ENCODE measurements at places on chromosomes 13 and 19. TPM values are rescaled to one million over a fixed set of nuclear protein-coding genes. Genes with fewer than 3 reads are reported as not detected.

DNA sequence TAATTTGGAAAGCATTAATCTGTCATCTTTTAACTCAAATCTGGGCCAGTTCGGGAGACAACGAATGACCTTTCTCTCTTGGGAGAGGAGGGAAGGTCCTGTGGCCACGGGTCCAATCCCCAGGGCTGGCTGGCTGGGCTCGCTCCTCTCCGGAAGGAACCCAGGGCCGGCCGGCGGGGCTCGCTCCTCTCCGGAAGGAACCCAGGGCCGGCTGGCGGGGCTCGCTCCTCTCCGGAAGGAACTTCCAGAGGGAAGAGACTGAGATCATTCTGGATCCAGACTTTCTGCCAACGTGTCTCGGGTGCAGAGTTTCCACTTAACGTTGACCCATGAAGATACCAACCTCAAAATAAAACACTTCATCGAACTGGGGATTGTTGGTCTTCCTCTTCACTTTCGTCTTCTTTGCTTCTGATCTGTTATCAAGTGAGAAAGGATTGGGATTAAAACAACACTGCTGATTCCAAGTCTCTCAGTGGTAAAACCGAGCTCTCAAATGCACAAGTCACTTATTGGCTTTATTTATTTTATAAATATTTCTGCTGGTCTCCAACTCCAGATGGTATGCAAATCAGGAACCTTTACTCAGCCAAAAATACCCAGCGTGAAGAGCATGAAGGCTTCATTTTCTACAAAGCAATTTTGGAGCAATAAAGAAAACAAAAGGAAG, 53.3 kb upstream of the C13orf46 start:
- DNase-seq, result peak; percentile 44

DNA sequence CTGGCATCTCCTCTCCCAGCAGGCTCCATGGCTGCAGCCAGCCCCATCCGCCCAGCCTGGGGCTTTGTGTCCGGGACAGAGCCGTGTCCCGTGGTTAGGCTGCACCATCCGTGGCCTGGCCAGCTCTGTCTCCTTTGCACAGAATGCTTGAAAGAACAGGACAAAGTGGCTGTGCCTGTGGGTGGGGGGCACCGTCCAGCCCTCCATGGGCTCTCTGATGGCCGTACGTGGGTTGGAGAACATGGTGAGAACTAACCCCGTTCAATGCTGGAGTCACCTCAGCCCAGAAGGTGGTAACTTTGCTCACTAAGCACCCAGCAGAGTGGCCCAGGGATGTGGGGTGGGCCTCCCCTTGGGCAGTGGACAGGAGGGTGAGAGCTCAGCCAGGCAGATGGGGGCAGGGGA, 2.8 kb downstream of the RPS15 start:
- no peak for DNase-seq

DNA sequence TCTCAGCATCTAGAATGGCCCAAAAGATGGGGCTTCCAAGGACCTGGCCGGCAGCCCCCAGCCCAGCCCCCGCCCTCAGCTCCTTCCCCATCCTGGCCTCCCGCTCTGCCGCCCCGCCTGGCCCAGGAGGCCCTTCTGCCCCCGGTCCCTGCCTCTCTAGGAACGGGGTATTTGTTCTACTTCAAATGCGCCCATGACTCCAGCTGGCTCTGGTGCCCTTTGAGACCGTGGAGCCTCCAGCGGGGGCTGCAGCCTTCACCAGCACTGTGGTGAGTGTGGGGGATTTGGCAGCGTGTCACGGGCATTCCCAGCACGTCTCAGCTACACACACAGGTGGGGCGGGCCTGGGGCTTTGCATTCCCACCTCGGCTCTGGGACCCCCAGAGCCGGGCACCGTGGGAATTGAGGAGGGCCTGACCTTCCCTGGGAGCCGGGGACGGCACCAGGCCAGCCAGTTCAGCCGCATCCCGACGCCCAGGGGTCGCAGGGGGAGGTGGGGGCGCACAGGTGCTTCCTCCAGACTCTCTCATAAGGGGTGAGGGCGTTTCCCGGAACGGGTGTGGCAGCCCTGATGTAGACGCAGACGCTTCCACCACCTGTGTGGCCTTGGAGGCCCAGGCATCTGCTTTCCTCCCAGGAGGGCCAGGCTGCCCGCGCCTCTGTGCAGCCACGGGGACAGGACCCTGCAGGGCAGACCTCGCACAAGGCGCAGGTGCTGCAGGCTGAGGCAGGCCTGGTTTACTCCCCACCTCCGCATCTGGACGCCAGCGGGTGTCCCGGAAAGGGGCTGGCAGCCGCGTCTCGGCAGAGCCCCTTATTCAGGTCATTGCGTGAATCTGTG, 947 bp downstream of the ATP4B start:
- no peak for DNase-seq

DNA sequence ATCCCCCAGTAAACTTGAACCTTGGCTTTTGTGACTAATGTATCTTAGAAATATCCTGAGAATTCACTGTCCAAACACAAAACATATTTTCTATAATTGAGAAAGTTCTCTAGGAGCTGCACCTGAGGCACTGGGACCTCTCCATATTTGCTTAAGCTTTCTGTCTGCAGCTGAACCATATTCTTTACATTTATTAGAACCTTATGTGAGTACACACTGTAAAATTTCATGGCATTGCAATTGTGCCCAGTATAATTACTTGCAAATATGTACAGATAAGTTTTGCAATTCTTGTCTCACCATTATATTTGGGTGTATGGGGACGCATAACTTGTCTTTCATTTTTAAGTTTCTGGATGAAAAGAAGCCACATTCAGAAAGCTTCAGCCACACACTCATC, 280.7 kb upstream of the KLHL1 start:
- DNase-seq, result no peak

DNA sequence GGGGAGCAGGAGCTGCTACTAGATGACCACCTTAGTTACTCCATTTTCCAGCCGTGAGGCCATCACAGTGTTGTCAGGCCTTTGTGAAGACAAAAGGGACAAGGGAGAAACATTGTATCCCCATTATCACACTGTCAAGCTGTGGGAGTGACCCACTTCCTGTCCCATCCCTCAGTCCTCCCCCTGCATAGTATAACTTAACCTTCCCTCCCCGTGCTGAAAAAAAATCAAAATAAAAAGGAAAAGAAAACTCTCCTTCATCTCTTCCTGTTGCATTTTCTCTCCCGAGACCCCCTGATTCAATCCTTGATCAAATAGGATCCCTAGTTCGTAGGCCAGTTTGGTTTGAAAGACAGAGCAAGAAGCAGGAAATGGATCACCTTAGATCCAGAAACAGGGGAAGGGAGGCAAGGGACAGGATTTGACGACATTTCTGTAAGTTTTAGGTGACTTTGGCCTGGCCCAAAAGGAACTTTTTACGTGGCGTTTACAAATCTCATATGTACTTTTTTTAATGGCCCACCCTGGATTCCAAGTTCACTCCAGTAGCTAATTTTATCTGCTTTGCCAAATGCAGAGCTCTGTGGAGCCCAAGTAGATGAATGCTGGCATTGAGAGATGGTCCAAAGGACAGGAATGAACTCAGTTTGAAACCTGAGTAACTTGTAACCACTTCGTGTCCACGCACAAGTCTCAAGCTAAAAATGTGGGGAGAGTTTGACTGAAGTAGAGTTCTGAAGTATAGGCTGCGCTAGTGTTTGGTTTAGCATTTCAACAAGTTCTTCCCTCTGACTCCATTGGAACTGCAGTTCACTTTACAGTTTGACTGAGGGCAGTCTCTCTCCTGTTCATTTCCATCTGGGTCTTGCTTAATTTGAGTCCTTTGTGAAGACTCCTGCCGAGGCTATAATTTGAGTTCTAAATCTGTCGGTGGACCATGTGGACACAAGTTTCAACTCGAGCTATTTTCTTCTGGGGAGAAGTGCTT, 16.6 kb upstream of the GATAD2A start:
- DNase-seq, result no peak

DNA sequence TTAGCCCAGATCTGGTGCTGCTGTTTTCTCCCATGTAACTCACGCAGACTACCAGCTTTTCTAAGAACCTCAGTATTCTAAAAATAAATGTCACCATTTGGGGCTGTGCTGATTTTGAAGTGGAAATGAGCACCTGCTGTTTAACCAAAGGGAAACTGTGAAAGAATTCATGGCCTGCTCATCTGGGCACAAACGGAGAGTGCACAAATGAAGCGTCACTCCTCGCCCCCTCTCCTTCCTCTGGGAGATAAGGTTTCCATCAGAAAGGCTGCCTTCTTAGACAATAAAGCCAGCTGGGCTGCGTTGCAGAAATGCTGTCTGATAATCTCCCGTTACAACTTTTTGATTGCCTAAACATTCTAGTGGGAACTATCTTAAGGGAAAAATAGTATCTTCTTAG, 73.7 kb upstream of the SLC15A1 start:
- no peak for DNase-seq

DNA sequence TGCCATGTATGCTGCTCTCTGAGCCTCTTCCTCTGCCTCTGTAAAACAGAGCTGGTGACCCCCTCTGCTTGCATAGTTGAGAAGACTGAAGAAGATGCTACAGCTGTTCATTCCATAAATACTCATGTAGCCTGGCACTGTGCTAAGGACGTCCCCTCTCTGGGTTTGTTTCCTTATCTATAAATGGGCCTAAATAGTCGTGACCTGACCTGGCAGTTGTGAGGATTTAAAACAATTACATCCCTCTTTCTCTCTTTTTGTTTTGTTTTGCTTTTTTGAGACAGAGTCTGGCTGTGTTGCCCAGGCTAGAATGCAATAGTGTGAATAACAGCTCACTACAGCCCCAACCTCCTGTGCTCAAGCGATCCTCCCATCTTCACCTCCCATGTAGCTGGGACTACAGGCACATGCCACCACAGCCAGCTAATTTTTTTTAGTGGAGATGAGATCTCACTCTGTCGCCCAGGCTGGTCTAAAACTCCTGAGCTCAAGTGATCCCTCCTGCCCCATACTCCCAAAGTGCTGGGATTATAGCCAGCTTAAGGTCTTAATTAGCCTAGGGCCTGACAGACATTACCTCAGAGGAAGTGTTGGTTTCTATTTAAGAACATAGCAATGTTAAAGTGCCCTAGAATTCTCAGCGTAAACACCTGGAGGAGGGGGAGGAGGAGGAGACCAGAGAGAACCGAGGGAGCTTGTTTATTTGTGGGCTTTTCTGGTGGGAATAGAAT, 4.6 kb downstream of the WDR62 start:
- no peak for DNase-seq

PROZ gene
- not detected for total RNA-seq

CEACAM16 gene
- 0.14 TPM for total RNA-seq

DIAPH3 gene
- total RNA-seq, result 16.0 TPM

SBNO2 gene
- 43.2 TPM for total RNA-seq

LYPD3 gene
- total RNA-seq, result 0.22 TPM
